Esophagus muscularis mucosa (tissue), 4 donors: ENCODE measurements at places on chromosomes 7 and 10. TPM values are rescaled to one million over a fixed set of nuclear protein-coding genes. Genes with fewer than 3 reads are reported as not detected.

ADAM22 gene
- total RNA-seq = 1.8 TPM

CYP26C1 gene
- total RNA-seq = not detected

AKR1C3 gene
- 29.7 TPM for total RNA-seq

SUN3 gene
- not detected for total RNA-seq

STEAP4 gene
- total RNA-seq = 48.7 TPM

SAP25 gene
- not detected for total RNA-seq

DENND2A gene
- total RNA-seq = 67.3 TPM

GPR26 gene
- total RNA-seq = not detected

- no peak overlapping the region for H3K4me3 ChIP-seq
- H3K4me1 ChIP-seq = no peaks in the 10 kb centered on the region
- H3K27me3 ChIP-seq = no peaks in the 10 kb centered on the region
- H3K36me3 ChIP-seq = peaks cover 52% of the 10 kb centered on the region
Observed at GRCh38 chr10:90885176-90885575, 13.4 kb downstream of the RPP30 start.

GRCh38 chr10:126909147-126909546, 3.9 kb downstream of the DOCK1 start:
- no peak for DNase-seq
- H3K4me1 ChIP-seq = peaks cover 35% of the 10 kb centered on the region
- H3K36me3 ChIP-seq = no peaks in the 10 kb centered on the region
- no peak overlapping the region for H3K4me3 ChIP-seq
- no peak overlapping the region for H3K27ac ChIP-seq

DNA sequence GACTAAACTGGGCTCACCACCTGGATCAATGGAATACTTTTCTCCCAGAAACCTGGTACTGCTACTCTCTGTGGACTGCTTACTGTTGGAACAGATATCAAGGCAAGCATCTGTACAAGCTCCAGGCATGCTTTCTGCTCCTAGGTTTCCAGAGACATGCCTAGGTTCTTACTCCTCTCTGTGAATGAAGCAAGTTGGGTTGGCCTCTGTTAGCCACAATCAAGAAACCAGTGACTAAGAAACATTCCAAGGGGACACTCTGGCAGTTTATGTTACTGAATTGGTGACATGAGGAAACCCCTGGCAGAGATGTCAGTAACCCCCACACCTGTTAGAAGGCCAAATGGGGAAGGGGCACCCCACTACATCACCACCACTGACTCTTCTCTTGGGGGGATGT, 121.9 kb downstream of the GFRA1 start:
- no peak overlapping the region for H3K4me3 ChIP-seq
- DNase-seq = peak; percentile 74
- H3K4me1 ChIP-seq = no peaks in the 10 kb centered on the region
- H3K27ac ChIP-seq = no peak overlapping the region
- no peaks in the 10 kb centered on the region for H3K36me3 ChIP-seq
- no peaks in the 10 kb centered on the region for H3K27me3 ChIP-seq

DNA sequence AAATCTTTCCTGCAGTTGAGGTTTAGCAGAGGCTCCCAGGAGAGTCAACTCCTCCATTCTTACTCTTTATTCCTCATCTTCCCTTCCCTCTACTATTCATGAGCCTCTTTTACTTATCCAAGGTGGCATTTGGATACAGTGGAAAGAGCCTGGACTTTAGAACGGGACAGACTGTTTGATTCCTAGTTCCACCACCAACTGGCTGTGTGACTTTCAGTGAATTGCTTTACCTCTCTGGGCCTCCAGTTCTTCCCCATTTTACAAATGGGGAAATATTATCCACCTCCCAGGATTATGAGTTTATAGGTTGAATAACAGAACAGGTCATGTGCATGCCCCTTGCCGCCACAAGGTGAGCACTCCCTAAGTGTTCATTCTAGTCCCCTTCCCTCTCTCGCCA, 49.9 kb downstream of the ZNF503 start:
- H3K4me1 ChIP-seq = no peaks in the 10 kb centered on the region
- no peaks in the 10 kb centered on the region for H3K36me3 ChIP-seq
- no peaks in the 10 kb centered on the region for H3K27me3 ChIP-seq
- H3K4me3 ChIP-seq = no peak overlapping the region

GRCh38 chr7:118003476-118003875, 130.2 kb upstream of the CTTNBP2 start:
- no peak overlapping the region for H3K27ac ChIP-seq
- DNase-seq = no peak
- H3K4me3 ChIP-seq = no peak overlapping the region
- no peaks in the 10 kb centered on the region for H3K4me1 ChIP-seq
- H3K27me3 ChIP-seq = no peaks in the 10 kb centered on the region

DNA sequence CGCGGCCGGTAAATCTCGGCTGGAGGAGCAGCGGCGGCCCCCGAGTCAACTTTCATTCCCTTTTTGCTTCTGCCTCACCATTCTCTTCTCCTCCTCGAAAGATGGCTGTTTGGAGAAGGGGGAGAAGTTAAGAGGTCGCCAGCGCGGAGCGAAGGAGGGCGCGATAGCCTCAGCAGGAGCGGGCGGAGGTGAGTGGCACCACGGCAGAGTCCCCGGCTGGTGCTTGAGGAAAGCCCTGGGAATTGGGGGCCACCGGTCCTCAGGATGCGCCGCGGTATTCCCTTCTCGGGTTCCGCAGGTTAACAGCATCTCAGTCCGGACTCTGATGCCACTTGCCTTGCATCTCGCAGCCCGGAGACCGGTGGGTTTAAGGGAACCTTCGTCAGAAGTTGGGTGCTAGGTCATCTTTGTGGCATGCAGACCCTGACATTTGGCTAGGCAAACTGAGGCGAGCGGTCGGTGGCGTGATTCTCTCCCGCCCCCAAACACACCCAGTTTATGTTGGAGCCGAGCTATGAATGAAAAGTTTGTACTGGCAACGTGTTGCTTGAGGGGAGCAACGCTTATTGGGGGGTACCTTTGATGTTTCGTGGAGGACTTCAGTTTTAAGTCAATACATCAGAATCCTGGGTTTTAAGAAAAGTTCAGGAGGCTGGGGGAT, 59.5 kb upstream of the PRPS1L1 start:
- DNase-seq = no peak
- peak overlapping the region; percentile 85 for H3K4me3 ChIP-seq
- no peaks in the 10 kb centered on the region for H3K36me3 ChIP-seq
- peaks cover 34% of the 10 kb centered on the region for H3K4me1 ChIP-seq
- no peaks in the 10 kb centered on the region for H3K27me3 ChIP-seq
- H3K27ac ChIP-seq = peak overlapping the region; percentile 84

- H3K36me3 ChIP-seq = no peaks in the 10 kb centered on the region
- no peak overlapping the region for H3K4me3 ChIP-seq
- no peak overlapping the region for H3K27ac ChIP-seq
- H3K27me3 ChIP-seq = no peaks in the 10 kb centered on the region
- DNase-seq = no peak
Observed at GRCh38 chr7:155324012-155324917, 26.6 kb downstream of the INSIG1 start.

GRCh38 chr10:28200775-28201174, 102.1 kb downstream of the MPP7 start:
- H3K27me3 ChIP-seq = no peaks in the 10 kb centered on the region
- H3K4me1 ChIP-seq = peaks cover 33% of the 10 kb centered on the region
- H3K27ac ChIP-seq = peak overlapping the region; percentile 48
- no peaks in the 10 kb centered on the region for H3K36me3 ChIP-seq
- no peak overlapping the region for H3K4me3 ChIP-seq

GRCh38 chr7:68730194-68730593, 868.1 kb upstream of the AUTS2 start:
- H3K27ac ChIP-seq = no peak overlapping the region
- H3K4me3 ChIP-seq = no peak overlapping the region
- no peaks in the 10 kb centered on the region for H3K36me3 ChIP-seq
- no peak for DNase-seq
- H3K27me3 ChIP-seq = no peaks in the 10 kb centered on the region
- H3K4me1 ChIP-seq = peaks cover 10% of the 10 kb centered on the region

DNA sequence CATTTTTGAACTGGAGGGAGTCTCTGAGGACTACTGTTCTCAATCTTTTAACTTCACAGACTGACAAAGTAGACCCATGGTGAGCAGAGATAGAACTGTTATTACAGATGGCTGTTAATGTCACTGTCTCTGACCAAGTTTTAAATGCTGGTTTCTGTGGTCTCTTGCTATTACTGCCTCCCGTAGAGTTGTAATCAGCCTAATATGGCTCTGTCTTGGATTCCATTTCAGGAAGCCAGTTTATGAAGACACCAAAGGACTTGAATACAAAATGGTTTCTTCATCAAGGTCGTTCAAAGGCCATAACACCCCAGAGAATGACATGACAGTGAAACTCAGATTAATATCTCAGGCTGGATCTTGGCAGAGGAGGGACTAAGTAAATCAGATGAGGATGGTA, 3.9 kb downstream of the SFRP4 start:
- no peak for DNase-seq
- H3K4me3 ChIP-seq = no peak overlapping the region
- H3K4me1 ChIP-seq = peaks cover 13% of the 10 kb centered on the region
- no peaks in the 10 kb centered on the region for H3K27me3 ChIP-seq
- H3K27ac ChIP-seq = no peak overlapping the region
- H3K36me3 ChIP-seq = no peaks in the 10 kb centered on the region

DNA sequence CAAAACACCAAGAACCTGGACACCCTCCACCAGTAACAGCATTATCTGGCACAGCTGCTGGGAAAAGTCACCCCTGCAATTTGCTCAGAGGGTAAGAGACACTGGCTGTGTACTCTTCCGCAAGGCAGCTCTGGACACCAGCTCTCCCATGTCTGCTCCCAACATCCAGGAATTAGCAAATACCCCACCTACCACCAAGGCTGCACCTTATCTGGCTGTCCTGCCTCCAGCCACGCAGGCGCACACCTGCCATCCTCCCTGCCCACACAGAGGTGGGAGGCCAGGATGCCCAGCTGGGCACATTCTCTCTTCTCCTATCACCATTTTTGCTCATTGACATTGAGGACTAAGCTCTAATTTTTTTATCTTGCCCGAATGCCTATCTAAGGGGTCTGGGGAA, 20.3 kb upstream of the BNIP3 start:
- no peak overlapping the region for H3K4me3 ChIP-seq
- no peak overlapping the region for H3K27ac ChIP-seq
- H3K4me1 ChIP-seq = peaks cover 20% of the 10 kb centered on the region
- H3K36me3 ChIP-seq = no peaks in the 10 kb centered on the region

GRCh38 chr10:21520509-21520908, 5.0 kb downstream of the SKIDA1 start:
- H3K4me3 ChIP-seq = peak overlapping the region; percentile 57
- H3K27me3 ChIP-seq = no peaks in the 10 kb centered on the region
- no peak for DNase-seq
- H3K27ac ChIP-seq = peak overlapping the region; percentile 88

GRCh38 chr10:104127411-104127810, 5.4 kb downstream of the SFR1 start:
- no peak overlapping the region for H3K27ac ChIP-seq
- no peak overlapping the region for H3K4me3 ChIP-seq
- H3K4me1 ChIP-seq = peaks cover 9% of the 10 kb centered on the region

DNA sequence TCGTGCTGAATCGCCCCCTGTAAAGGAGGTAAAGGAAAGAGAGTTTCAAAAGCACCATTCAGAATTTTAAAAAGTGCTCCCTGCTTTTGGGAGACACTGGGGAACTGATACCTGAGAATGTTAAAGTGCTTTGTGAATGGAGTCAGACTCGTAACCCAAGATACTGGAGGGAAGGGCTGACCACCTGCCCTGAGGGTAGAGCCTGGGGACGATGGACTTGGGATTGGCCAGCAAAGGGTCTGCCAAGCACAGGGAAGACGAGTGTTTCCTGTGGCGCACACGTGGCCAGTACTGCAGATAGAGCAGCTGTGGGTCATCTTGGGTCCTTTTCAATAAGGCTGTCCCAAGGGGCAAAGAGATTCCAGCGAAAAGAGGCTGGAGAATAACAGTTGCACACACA, 1284.1 kb upstream of the AUTS2 start:
- no peaks in the 10 kb centered on the region for H3K27me3 ChIP-seq
- no peak overlapping the region for H3K27ac ChIP-seq
- no peak overlapping the region for H3K4me3 ChIP-seq
- DNase-seq = no peak

DNA sequence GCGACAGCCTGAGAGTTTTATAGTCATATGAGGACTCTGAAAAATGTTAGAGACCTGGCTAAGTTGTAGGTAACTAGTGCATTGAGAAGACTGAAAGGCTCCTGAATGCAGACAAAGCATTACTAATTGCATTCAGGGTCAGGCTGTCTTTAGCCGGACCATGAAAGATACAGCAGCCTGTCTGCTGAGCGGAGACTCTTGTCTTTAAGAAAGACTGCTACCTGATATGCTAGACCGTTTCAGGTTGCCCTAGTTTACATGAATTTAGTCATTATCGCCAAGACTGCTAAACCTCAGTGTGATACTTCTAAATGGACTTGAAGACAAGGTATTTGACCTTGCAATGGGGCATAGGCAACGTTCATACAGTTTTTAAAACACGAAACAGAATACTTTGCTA, 81.2 kb downstream of the BMPR1A start:
- H3K4me1 ChIP-seq = peaks cover 22% of the 10 kb centered on the region
- no peaks in the 10 kb centered on the region for H3K27me3 ChIP-seq
- no peak for DNase-seq
- H3K4me3 ChIP-seq = no peak overlapping the region
- peaks cover 5% of the 10 kb centered on the region for H3K36me3 ChIP-seq

DNA sequence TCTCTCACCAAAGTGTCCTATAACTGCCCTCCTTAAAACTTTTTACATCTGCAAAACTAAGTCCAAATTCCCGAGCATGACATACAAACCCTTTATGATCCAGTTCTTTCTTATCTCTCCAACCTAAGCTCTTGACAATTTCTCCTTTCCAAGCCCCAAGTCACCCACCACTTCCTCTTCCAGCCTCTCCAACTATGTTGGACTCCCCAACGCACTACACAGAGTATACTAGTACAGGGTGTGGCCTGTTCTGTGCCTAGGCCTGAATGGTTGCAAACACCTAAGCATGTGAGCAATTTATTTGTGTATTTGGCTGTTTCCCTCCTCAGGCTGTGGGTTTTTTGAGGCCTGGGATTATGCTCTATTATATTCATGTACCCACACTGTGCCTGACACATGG, 101.2 kb upstream of the APBB1IP start:
- DNase-seq = no peak
- no peaks in the 10 kb centered on the region for H3K36me3 ChIP-seq
- H3K4me3 ChIP-seq = no peak overlapping the region
- H3K27ac ChIP-seq = no peak overlapping the region
- H3K27me3 ChIP-seq = peaks cover 7% of the 10 kb centered on the region
- no peaks in the 10 kb centered on the region for H3K4me1 ChIP-seq

DNA sequence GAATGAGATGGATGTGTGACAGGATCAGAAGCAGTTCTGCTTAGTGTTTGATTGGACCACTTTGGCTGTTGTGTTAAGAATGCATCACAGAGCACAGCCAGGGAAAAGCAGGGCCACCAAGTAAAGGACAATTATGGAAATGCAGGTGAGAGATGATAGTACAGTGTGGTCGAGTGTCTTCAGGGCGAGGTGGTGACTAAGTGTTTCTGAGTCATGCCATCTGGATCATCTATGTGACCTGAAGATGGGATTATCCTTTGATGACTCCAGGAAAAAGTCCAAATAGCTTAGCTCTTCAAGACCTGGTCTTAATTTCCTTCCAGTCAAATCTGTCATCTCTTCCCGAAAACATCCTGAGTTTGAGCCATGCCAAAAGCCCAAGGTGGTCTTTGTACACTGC, 523.2 kb upstream of the IGFBP3 start:
- no peaks in the 10 kb centered on the region for H3K36me3 ChIP-seq
- H3K27me3 ChIP-seq = no peaks in the 10 kb centered on the region
- H3K4me1 ChIP-seq = no peaks in the 10 kb centered on the region
- no peak overlapping the region for H3K4me3 ChIP-seq
